Karpas-422 (cell line): ENCODE measurements at places on chromosomes 12 and 14.
A peak's percentile ranks its signal among the peaks of the same experiment; 100 is the strongest.

DNA sequence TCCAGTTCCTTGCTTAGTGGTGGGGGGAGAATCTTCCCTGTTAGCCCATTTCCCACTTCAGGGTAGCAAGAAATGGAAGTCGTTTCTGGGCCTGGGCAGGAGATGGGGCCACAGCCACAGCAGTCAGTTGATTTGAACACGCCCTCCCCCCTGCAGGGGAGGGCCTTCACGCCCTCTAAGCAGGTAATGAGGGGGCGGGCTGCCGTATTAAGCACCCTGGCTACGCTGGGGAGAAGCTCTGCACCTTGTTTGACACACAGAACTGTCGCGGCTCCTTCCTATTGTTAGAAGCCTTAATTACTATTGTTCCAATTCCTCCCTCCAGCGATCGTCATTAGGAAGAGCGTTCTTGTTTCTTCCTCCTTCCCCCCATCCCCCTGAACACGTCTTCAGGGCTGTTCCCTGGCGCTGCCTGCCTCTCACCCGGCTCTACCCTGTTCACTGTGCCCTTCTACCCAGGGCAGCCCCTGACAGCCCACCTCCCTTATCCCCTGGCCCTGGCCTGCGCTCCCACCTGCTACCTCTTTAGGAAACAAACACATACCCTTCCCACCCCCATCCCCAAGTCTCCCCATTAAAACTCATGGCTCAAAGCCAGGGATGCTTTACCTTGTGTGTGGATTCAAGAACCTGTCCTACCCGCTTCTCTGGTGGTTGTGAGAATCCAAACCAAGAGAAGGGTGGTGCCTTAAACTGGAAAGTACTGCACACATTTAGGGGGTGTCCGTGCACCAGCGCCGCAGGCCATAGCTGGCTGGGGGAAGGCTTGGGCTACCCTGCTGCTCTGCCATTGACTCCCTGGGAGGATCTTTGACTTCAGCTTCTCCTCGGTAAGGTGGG is 137.6 kb downstream of the TSPAN9 start:
- peak; percentile 72 for DNase-seq

GRCh38 chr14:104977681-104978653 is at the start of gene AHNAK2:
Gene AHNAK2 (minus strand): TSS chr14:104978374. CDS start chr14:104978237, 137 bp downstream.
- no peak for DNase-seq

DNA sequence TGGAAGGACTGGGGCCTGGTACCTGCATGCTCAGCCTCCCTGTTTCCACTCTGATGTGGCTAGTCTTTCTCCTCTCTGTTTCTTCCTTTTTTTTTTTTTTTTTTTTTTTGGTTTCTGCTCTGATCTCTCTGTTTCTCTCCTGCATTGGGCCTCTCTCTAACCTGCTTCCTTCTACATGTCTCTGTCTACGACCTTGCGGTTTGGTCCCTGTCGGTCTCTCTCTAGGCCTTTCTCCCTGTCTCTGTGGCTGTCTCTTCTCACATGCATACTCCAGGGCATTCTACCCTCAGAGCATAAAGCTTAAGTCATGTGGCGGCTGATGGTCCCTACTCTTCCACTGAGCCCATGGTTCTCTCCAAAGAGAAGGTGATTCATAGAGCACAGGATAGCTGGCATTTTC is 1096.6 kb downstream of the BCL11B start:
- DNase-seq, result no peak

DNA sequence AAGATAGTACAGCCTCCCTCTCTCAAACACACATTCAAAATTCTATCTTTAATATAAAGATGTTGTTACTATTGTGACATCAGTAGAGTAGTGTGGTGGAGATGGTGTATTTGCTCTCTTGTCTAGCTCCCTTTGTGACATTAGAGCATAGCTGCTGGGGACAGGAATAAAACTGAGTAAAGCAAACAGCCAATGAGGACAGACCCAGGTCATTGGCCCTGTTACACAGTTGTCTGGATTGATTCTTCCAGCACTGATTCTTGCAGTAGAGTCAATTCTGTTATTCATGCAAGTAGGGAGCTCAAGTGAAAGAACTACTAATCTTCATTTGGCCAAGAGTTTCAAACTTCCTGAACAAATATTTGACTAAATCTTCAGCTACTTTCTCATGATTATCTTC is 72.4 kb downstream of the SCN8A start:
- DNase-seq, result no peak

- no peak for DNase-seq
Observed at GRCh38 chr12:113683574-113683973, 211.9 kb upstream of the LHX5 start.

- peak; percentile 85 for DNase-seq
Observed at GRCh38 chr12:121697093-121697698, 15.4 kb upstream of the TMEM120B start.

DNA sequence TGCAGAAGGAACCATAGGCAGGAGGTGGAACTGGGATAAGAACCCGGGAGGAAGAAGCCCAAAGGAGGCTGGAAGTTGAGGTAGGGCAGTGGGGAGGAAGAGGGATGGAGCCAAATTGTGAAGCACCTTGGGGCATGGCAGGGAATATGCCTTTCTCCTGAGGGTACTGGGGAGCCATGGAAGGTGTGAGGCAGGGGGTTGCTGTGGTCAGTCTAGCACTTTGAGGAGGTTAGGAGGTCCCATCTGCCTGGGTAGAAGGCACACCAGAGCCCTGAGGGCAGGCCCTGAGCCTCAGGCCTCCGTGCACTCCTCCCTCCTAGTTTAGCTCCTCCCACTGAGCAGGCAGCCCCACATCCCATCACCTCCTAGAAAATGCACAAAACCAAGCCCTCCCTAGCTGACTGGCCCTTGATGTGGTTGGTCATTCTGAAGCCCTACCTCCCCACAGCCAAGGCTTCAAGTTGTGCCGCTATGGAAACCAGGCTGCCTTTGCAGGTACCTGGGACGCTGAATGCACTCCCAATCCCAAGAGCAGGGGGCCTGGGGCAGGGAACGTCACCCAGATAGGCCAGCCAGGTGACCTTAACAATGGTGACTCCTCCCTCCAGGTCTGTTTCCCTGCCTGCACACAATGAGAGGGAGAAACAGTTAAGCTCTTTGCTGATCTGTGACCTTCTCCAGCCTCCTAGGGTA is 15.1 kb downstream of the PHETA1 start:
- no peak for DNase-seq

- no peak for DNase-seq
Observed at GRCh38 chr14:76884853-76885276, 58.7 kb downstream of the LRRC74A start.

DNA sequence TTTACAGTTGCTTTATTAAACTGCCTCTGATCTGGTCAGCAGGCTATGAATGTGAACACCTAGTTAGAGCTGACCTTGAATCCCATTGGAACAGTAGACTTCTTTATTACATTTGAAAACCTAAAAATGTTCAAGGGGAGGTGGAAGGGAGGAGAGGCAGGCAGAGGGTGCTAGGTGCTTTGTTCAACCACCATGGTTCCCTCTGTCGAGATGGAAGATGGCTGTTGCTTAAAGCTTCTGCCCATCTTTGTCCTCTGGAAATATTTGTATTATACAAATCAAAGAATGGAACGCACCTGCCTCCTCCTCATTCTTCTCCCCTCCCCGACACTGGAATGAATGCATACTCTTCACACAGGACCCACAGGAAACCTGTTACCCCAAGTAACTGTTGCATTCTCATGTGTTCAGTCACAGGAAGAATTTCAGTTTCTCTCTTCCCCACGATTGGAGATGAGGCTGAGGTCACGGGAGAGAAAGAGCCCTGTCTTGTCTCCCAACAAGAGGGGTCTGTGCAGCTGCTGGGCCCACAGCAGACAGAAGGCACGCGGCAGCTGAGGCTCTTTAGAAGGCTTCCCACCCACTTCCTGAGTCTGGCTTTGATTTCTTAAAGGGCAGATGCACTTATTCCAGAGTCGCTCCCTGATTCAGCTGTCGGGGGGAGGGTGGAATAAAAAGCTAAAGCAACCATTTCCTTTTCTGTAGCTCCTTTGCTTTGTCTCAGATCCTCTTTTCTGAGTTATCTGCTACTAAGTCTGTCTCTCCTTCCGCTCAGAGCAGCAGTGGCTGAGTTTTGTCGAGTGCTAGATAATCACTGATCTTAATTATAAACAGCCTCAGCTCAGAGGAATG is 217.9 kb upstream of the BTG1 start:
- peak; percentile 61 for DNase-seq

DNA sequence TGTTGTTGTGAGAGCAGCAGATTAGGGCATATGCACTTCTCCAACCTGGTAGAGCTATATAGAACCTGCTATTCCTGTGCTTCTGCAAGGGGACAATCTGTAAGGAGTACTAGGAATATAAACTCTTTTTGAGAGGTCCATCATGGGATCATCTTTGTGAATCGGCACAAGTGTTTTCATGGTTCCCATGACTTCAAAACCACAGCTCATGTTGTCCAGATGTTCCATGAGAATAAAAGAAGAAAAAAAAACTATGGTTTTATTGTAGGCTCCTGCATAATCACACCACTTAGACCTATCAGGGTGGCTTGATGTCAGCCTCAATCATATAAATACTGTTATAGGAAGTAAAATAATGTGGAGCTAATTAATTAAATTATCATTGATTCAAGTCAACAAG is 311.4 kb upstream of the ATP2B1 start:
- DNase-seq, result no peak

DNA sequence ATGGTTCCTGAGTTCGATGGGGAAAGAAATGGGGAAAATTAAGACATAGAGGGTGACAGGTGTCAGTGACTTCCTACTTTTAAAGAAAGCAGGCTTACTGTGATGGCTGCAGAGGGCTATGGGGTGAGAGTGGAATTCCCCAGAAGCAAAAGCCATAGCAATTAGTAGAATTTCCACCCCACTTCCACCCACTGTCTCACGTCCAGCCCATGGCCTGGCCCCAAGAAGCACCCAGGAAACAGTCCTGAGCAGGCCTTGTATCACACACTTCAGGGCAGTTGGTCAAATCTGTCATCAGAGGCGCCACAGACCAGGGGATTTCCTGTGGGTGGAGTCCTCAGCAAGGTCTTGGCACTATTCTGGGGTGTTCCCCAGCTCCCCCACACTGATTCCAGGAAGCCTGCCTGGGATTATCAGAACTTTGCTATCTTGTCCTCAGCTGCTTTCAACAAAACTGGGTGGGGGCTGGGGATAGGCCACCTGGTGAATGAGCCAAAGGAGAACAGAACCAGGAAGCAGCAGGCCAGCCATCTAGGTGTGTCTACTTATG is 120.1 kb upstream of the CCND2 start:
- no peak for DNase-seq

DNA sequence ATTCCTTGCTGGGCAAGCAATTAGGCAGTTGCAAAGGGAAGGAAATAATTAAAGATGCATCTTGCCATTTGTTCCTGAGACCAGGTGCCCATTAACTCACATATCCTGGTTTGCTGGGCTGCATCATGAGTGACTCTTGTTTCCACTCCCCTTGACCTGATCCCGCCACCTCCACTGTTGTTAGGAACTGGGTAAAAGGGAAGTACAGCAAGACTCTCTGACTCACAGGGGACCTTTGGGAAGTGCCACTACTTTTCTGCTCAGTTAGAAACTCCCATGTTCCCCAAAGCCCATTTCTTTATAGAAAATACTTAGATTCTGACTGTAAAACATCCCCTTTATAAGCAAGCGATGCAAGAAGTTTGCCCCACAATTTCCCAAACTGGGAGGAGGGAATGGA is 186.0 kb upstream of the BCL2L14 start:
- DNase-seq, result no peak

GRCh38 chr12:87778065-87778464 is 251.1 kb downstream of the C12orf50 start:
- no peak for DNase-seq

- DNase-seq, result peak; percentile 53
Observed at GRCh38 chr12:24798335-24798734, 150.6 kb downstream of the BCAT1 start.

DNA sequence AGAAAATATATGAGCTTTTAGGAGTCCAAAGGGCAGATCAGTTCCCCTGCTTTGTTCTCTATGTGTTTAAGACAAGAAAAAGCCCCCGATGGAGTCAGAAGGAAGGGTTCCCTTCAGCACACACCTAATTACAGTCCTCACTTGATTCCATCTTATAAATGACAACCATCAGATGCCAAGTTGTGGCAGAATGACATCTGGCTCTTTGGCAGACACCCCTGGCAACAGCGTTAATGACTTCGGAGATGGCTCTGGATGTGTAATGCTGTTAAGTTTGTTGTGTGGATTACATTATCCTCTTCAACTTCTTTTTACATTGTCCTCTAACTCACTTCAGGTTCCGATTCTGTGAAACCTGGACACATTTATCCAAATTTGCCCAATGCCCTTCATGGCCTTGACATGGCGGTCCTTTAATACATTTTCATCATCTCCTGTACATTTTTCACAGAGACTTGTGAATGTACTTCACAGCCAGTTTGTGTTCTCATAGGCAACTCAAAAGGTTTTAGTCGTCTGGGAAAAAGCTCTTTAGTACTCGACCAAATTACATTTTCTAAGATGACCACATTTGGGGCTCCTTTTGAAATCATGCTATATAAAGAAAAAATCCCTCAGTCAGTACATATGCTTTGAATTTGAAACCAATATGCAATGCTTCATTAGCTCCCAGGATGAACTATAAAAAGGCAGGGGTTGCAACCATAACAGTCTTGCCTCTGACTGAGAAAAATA is 667.8 kb downstream of the NOVA1 start:
- DNase-seq, result no peak
